Endothelial cell of coronary artery (primary cell): ENCODE measurements at places on chromosomes 7 and 10. TPM values are rescaled to one million over a fixed set of nuclear protein-coding genes. Genes with fewer than 3 reads are reported as not detected.

PRF1 gene
- total RNA-seq = not detected in 2 replicates

EFCAB10 gene
- under 0.01 TPM in 1 of 2 replicates, not detected in the other for total RNA-seq

MYH16 gene
- total RNA-seq = 0.38 and 0.72 TPM in 2 replicates

FZD8 gene
- 33.4 and 66.6 TPM in 2 replicates for total RNA-seq

PSMA2 gene
- 49.0 and 88.2 TPM in 2 replicates for total RNA-seq

STOX1 gene
- total RNA-seq = 0.09 TPM in 2 replicates

TMEM273 gene
- total RNA-seq = 0.28 and 6.1 TPM in 2 replicates

ECHDC3 gene
- total RNA-seq = 1.5 and 1.8 TPM in 2 replicates

ASZ1 gene
- not detected in 2 replicates for total RNA-seq

MAGI2 gene
- total RNA-seq = 1.8 and 3.4 TPM in 2 replicates

HOXA10 gene
- total RNA-seq = 0.36 and 1.6 TPM in 2 replicates

SFMBT2 gene
- 0.18 and 0.19 TPM in 2 replicates for total RNA-seq

PLAC9 gene
- 3.3 and 3.9 TPM in 2 replicates for total RNA-seq

VDAC2 gene
- total RNA-seq = 130 and 175 TPM in 2 replicates

UNCX gene
- total RNA-seq = not detected in 2 replicates

ANKRD1 gene
- 667 and 960 TPM in 2 replicates for total RNA-seq

TACC2 gene
- total RNA-seq = 8.1 and 10.5 TPM in 2 replicates
